ENCODE measurements at places on chromosomes 1 and 21.

DNA sequence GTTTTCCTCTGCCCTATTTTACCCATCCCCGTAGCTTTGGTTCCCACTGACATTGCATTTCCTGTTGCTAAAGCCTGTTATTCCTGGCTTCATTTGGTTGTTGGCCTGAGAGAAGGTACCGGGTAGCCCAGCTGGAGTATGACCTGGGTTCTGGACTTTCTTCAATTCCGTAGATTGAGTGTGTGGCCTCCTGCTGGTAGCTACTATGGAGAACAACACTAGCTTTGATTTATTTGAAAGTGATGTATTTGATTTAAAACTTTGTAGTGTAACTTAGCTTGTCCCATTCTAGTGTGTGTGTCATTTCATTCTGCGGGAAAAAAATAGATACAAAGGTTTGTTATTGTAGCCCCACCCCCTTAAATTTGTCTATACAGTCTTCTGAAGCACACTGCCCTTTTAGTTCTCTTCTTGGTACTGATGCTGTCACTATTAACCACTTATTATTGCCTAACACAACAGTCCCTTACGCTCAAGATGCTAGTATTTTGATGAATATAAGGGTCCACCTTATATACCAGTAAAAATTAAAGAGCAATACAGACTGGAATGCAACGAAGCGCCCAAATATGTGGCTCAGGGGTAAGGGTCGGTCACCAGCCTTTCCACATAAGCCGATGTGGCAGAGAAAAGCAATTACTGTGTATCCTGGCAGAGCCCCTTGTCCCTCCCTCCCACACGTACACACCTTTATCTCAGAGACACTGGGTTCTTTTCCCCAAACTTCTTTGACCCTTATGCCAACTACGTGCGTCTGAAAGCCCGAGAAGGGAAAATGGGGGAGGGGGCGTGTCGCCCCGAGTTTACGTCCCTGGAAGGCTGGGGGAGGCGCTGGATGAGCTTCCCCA is 643 bp upstream of the MOV10 start:
- no peak for DNase-seq

- DNase-seq: no peak
Observed at GRCh38 chr1:58908561-58909560, 125.0 kb upstream of the JUN start.

- no peak for DNase-seq
Observed at GRCh38 chr1:162908780-162909179, 47.8 kb upstream of the CCDC190 start.

GRCh38 chr21:25831300-25831960 is 96.7 kb downstream of the GABPA start:
- no peak for DNase-seq

DNA sequence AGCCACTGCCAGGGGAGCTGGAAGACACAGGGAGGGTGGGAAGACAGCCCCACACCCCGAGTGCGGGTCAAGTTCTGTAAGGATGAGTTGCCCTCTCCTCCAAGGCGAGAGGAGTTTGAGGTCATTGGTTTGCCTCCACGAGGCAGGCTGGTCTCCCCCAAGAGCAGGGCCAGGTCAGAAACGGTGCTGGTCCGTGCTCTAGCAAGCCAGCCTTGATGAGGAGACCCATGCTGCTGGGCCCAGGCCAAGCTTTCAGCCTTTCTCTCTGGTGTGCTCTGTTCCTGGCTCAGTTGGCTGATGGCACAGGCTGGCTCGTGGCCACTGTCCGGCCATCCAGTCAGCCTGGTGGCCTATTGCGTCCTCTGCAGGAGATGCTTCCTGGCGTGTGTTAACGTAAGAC is 12.0 kb upstream of the PCBP3 start:
- no peak for DNase-seq

DNA sequence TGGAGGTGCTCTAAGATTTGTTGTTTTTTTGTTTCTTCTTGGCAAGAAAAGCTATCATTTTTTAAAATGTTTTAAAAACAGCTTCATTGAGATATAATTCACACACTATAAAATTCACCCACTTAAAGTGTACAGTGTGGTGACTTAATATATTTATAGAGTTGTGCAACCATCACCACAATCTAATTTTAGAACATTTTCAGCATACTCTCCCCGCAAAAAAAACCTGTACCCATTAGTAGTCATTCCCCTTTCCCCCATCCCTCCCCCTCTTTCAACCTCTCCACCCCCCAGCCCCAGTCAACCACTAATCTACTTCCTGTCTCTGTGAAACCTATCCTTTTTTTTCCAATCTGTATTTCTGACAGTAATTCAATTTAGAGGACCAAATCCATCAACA is 30.6 kb downstream of the ZC3H11B start:
- no peak for DNase-seq

- DNase-seq: no peak
Observed at GRCh38 chr1:225999912-226000337, 782 bp upstream of the SDE2 start.

DNA sequence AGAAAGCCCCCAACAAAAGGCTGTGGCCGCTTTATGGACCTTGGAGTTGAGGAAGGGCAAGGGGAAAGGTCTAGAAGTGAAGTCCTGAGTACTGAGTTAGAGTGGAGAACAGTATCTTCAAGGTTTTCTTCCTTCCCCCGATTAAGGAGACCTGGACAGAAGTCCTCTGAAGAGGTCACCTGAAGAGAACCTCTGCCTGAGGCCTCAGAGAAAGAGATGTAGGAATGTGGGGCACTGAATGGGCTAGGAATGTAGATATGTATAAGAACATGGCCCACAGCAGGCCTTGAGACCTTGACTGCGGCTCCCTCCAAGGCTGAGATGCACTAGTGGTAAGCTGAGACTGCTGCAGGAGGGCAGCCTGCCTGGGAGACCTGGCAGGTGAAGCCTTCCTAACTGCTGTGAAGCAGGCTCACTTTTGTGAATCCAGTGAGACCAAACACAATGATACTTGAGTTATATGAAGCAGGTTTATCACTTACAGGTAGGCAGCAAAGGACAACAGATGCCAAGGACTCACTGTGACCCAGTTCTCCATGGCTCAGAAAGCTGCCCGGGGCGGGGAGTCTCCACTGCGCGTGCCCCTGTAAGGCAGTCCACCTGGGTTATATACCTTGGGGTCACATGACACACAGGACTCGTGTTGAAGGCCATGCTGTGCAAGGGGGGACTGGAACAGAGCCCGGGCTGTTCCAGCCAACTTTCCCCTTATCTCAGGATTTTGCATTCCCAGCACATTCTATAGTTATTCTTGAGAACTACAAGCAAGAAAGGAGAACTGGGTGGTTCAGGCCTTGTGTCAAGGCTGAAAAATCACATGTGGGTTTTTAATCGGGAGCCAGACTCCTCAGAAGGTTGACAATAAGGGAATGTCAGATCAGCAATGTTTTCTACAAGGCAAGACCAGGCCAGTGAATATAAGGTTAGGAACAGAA is 78.8 kb upstream of the PPM1J start:
- no peak for DNase-seq

GRCh38 chr21:19767546-19767945 is 1230.7 kb upstream of the NCAM2 start:
- DNase-seq: no peak

DNA sequence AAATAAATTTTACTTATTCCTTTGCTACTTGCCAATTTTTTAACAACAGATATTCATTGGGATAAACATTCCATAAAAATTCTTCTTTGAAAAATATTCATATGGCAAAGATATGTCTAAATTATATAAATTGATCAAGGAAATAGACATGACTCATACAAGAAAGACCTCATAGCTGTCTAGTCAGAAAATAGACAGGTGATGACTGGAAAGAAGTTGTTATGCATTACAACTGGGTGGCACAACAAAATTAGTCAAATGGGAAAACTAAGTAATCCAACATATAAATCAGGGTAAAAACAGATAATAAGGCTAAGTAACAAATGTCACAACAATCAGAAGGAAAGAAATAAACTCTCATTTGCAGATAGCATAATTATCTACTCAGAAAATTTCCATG is 92.0 kb downstream of the USH2A start:
- no peak for DNase-seq

GRCh38 chr1:237013608-237014007 is 9.4 kb upstream of the MT1HL1 start:
- no peak for DNase-seq

- DNase-seq: no peak
Observed at GRCh38 chr1:52159033-52159789, 17.3 kb downstream of the ZFYVE9 start.

GRCh38 chr1:223331929-223332328 is 32.0 kb downstream of the SUSD4 start:
- no peak for DNase-seq

GRCh38 chr1:226893936-226894335 is 23.5 kb downstream of the PSEN2 start:
- DNase-seq: no peak

GRCh38 chr1:232810856-232811255 is 5.6 kb downstream of the MAP10 start:
- DNase-seq: no peak

GRCh38 chr1:197041486-197042353 is 25.3 kb downstream of the F13B start:
- no peak for DNase-seq

DNA sequence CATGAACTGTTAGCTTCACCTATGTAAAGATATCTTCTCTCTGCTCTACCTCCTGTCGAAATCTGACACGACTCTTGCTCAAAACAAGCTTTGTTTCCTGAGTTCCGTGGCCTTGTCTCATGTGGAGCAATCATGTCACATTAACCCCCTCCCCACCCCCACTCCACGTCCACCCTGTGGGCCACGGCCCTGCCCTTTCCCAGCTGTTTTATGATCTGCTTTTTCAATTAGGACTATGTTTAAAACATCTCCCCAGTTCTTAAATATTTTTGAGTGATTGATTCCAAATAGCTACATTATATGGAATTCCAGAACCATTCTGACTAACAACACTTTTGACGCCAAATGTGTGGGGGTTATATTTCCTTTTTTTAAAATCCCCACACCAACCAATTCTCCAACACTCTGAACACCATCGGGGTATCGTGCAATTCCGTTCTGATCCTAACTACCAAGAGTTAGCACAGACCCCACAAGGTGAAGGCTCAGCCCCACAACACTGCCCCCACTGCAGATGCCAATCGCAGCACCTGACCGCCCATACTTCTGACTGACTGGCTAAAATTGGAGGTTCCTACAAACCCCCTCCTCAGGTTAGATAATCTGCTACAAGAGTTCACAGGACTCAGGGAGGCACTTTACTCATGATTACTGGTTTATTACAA is 12.7 kb upstream of the S100A8 start:
- DNase-seq: no peak

DNA sequence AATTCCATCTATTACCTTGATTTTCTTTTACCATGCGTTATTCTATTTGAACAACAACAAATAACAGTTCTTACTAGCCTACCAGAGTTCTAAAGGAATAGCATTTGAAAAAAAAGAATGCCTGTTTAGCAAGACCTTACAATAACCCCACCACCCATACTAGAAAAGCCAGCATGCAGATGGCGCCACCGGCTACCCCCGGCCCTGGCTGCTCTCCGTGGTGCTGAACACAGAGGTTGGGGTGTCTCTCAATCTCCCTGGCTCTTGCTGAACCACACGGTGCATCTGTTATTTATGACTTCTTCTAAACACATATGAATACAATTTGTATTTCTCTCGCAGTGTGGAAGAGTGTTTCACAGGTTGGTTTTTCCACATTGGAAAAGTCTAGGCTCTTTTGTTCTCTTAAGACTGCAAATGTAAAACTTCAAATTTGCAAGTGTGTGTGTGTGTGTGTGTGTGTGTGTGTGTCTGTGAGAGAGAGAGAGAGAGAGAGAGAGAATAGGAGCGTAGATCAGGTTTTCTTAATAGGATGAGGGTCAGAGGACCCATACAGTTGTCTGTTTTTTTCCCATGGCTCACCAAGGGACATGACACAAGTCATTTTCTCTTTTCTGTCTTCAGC is 13.6 kb downstream of the GRIK3 start:
- no peak for DNase-seq

GRCh38 chr1:67748630-67749029 is 63.6 kb downstream of the GADD45A start:
- no peak for DNase-seq

DNA sequence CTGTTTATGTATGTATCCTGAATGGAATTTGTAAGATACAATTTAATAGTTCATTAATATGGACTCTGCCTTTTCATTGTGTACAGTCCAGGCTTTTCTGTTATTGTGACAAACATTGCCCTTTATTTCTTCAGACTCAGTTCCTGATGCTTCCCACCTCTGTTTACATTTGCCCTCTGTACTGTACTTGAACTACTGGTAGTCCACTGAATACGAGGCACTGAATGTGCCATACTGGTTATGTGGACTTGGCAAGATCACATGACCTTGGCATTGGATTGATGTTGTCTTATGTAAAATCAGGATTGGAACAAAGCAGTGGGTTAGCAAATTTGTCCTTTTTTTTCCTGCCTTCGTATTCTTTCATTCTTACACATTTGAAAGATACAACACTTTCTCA is 27.8 kb downstream of the RALGPS2 start:
- no peak for DNase-seq

- DNase-seq: no peak
Observed at GRCh38 chr1:180912211-180912800, 391 bp upstream of the KIAA1614 start.

DNA sequence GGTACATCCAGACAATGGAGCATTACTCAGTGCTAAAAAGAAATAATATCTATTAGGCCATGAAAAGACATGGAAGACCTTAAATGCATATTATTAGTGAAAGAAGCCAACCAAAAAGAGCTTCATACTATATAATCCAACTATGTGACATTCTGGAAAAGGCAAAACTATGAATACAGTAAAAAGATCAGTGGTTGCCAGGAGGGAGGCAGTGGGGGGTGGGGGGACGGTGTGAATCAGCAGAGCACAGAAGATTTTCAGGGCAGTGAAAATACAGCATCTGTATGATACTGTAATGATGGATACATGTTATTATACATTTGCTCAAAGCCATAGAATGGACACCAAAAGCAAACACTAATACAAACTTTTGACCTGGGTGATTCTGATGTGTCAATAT is 339.4 kb upstream of the SNX7 start:
- no peak for DNase-seq

DNA sequence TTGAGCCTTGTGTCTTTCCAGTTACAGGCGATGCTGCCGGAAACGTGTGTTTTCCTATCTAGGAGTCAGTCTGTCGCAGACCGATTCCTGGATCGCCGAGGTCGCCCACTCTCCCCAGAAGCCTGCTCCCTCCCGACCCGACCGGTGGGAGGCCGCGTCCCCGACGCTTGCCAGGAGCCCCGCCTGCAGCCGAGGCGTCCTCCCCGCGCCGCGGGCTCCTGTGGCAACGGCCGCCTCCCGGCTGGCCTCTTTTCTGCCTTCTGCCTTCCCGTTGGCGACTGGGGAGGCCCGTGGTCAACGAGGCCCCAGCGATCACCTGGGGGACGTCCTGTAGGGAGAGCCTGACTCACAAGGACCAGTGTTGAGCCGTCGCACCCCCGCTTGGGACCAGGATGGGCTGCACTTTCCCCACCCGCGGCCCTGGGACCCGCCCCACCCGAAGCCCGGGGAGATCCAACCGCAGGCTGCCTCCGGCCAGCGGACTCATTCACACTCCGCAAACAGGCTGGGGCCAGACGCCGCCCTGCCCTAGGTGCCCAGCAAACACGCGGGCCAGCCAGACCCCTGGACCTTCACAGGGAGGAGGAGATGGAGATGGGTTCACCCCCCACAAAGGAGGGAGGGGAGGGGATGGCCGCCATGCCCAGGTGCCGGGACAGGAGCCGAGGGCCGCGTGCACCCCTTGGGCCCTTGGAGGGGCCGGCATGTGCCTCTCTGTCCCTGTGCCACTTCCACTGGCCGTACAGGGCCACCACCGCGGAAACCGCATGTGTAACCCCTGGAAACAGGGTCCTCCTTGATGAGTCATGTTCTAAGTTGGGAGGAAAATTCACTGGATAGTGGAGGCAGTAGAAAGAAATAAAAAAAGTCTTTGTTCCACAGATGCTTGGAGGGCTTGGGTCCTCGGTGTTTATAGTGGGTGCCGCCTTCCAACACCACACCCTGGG is 7.2 kb upstream of the COL6A1 start:
- DNase-seq: no peak

All from stimulated activated CD4-positive, alpha-beta T cell treated with anti-CD3 and anti-CD28 coated beads, Interleukin-1b, Interleukin-23, amount 100 ng/mL, for 1 hour (primary cell).